ENCODE measurements at places on chromosomes 16 and 17. TPM values are rescaled to one million over a fixed set of nuclear protein-coding genes. Genes with fewer than 3 reads are reported as not detected.

The KRTAP4-1 gene
- total RNA-seq, result not detected

GRCh38 chr16:87178977-87179376, 138.2 kb downstream of the C16orf95 start:
- no peaks in the 10 kb centered on the region for H3K36me3 ChIP-seq
- no peak overlapping the region for H3K27ac ChIP-seq
- H3K4me1 ChIP-seq, result peaks cover 18% of the 10 kb centered on the region
- no peak overlapping the region for H3K4me3 ChIP-seq

- H3K27me3 ChIP-seq, result peaks cover 54% of the 10 kb centered on the region
- no peak for DNase-seq
- peaks cover 53% of the 10 kb centered on the region for H3K4me1 ChIP-seq
- no peaks in the 10 kb centered on the region for H3K36me3 ChIP-seq
Measured at GRCh38 chr16:3007059-3007956, 5.4 kb upstream of the CLDN9 start.

The CCL1 gene
- total RNA-seq, result not detected

- no peaks in the 10 kb centered on the region for H3K27me3 ChIP-seq
- DNase-seq, result no peak
- H3K4me1 ChIP-seq, result no peaks in the 10 kb centered on the region
- no peak overlapping the region for H3K27ac ChIP-seq
Measured at GRCh38 chr17:18008496-18009268, 30.3 kb downstream of the ATPAF2 start.

GRCh38 chr17:39916918-39917317, 1.5 kb downstream of the GSDMB start:
- no peaks in the 10 kb centered on the region for H3K4me1 ChIP-seq
- no peak for DNase-seq
- H3K4me3 ChIP-seq, result no peak overlapping the region
- H3K27me3 ChIP-seq, result no peaks in the 10 kb centered on the region

GRCh38 chr16:12225255-12225654, 248.7 kb downstream of the SNX29 start:
- H3K27ac ChIP-seq, result no peak overlapping the region
- H3K4me3 ChIP-seq, result no peak overlapping the region
- peaks cover 11% of the 10 kb centered on the region for H3K4me1 ChIP-seq
- no peaks in the 10 kb centered on the region for H3K36me3 ChIP-seq
